Kasumi-1 (cell line): ENCODE measurements at places on chromosomes 5 and 9.

DNA sequence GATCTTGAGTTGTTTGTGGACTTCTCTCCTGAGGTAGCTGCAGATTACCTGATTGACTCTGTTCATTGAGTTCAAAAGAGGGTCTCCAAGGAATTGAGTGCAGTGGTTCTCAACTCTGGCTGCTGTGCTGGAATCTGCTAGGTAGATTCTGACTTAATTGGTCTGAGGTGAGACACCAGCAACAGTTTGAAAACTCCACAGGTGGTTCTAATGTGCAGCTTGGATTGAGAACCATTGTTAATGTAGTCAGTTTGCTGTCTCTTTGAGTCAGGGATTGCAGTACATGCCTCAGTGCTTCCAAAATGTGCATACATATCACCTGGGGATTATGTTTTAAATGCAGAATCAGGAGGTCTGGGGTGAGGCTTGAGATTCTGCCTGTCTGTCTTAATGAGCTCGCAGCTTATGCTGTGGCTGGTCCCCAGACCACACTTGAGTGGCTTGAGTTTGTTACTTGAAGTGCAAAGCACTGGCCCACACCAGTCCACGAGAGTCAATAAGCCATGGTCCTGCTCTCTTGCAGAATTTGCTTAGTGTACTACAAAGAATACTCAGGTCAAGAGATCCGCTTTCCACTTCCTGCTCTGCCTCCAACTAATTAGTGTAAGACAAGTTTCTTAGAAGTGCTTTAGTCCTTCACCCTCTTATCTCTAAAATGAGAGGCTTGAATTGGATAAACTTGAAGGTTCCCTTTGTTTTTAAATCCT lies 82.3 kb downstream of the ATG10 start:
- DNase-seq, result no peak

DNA sequence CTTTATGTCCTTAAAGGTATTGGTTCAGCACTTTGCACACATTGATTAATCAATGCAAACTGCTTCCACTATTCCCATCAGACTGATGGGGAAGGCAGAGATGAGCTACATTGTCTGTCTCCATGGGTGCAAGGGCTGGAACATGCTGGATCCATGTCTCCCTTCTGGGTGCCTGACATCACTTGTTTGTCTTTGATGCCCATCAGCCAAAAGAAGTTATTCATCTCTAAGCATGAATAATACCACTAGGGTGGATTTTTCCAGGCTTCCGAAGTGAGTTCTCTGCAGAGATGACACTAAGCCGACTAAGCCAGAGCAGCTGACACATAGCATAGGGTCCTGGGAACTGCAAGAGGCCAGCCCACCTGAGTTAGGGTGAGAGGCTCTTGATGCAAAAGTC lies 8.7 kb downstream of the FGF1 start:
- no peak for DNase-seq

DNA sequence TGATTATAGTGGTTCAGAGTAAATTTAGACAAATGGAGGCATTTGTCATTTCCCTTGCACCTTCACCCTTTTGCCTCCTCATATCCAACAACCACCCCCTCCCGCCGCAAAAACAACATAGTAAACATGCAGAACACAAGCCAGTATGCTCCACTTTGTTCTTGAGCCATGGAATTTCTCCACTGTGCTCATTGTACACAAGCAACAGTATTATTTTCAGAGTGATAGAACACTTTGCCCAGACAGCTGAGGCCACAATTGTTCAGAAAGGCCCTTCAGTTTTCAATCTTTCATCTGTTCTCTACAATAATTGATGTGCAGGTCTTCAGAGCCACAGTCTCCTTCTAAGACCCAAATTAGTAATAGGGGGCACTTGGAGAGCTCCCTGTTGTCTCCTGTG lies 272.8 kb upstream of the SLC30A5 start:
- no peak for DNase-seq

DNA sequence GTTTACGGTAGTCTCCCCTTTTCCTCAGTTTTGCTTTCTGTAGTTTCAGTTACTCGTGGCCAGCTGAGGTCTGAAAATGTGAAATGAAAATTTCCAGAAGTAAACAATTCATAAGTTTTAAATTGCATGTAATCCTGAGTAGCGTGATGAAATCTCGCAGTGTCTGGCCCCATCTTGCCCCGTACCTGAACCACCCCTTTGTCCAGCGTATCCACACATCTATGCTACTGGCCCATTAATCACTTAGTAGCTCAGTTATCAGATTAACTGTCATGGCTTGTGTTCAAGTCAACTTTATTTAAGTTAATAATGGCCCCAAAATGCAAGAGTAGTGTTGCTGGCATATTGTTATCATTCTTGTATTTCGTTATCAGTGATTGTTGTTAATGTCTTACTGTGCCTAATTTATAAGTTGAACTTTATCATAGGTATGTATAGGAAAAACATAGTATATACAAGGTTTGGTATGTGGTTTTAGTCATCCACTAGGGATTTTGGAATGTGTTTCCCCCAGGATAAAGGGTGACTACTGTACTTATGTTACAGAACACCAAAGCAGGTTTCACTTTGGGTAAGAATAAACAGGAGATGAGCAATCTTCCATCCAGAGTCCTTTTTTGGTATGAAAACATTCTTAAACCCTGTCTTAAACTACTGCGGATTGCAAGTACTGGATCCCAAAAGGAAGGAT lies 118.4 kb upstream of the KCNN2 start:
- DNase-seq, result no peak

GRCh38 chr9:26228273-26228672 lies 550.0 kb upstream of the TUSC1 start:
- no peak for DNase-seq

DNA sequence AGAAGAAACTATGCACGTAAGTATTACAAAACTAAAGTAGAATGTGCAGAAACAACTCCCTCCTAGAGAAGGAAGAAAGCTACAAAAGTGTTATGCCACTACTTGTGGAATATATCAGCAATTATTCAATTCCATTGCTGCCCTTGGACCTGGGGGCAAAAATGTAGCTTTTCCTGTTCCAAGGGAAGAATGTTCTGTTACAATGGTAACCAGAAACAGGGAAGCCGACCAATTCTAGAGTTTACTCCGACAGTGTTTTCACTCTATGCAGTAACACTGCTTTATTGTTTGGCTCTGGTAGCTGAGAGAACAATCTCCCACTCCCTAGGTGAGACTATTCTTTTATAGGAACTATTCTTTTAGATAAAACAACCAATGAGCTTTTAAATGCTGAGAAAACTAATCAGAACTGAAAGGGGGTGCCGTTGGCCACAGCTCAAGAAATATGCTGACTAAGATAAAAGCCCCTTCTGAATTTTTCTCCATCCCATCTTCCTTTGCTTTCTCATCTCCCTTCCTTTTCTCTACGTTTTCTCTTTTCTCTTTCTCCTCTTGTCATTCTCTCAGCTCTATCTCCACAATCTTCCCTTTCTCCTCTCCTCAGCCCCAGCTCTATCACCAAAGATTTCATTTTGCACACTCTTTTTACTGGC lies 54.1 kb downstream of the SLC1A3 start:
- DNase-seq, result no peak

DNA sequence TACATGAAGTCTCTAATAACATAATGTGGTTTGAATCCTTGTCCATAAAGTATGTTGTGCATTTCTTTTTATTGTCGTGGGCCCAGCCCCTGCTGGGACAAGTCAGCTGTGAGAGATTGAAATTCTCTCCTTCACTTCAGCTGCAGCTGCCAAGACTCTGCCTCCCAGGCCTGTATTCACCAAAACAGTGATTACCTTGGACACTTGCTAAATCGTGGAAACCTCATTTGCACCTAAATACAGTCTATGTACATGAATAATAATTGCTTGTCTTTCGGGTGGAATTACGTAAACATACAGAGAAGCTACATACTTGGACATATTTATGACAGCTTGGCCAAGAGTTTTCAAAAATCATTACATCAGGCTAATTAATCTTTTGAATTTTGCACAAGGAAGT lies 898.5 kb upstream of the SEMA6A start:
- no peak for DNase-seq

DNA sequence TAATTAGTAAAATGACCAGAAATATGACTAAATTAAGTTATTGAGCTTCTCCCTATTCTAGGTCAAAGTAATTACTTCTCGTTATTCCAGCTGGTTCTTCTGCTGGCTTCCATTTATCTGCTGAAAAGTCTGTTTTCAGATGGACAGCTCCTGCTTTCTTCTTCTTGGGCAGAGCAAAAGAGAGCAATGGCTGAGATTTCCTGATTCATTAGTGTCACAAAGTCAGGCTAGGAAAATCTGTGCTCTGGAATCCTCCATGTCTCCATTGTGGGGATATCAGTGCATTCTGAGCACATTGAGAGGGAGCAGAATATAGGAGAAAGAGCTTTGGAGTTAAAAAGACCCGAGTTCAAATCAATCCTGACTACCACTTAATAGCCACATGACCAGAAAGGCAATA lies 33.7 kb upstream of the NRG2 start:
- no peak for DNase-seq

- DNase-seq, result no peak
Observed at GRCh38 chr5:116440457-116441001, 134.1 kb downstream of the SEMA6A start.

DNA sequence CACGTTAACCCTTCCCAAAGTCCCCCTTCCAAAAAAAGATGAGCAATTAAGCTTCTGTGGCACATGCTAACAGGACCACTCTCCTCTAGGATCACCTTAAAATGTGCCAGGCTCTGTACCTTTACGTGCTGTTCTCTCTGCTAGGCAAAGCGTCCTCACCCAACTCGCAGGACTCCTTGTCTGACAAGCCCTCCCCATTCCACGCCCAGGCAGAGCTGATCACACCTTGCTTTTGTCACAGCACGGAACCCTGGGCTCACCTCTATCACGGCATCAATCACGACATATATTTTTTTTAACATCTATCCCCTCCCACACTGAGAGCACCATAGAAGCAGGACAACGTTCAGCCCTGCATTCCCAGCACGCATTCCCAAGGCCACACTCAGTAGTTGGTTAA lies 47.1 kb downstream of the CDK5RAP2 start:
- DNase-seq, result no peak

- no peak for DNase-seq
Observed at GRCh38 chr9:109048822-109049221, 35.5 kb upstream of the CTNNAL1 start.

- DNase-seq, result no peak
Observed at GRCh38 chr9:134324359-134325095, 1.7 kb upstream of the RXRA start.

- DNase-seq, result peak; percentile 40
Observed at GRCh38 chr5:89313804-89314588, 431.0 kb upstream of the MEF2C start.

- no peak for DNase-seq
Observed at GRCh38 chr9:94097788-94098414, 13.6 kb downstream of the PTPDC1 start.

DNA sequence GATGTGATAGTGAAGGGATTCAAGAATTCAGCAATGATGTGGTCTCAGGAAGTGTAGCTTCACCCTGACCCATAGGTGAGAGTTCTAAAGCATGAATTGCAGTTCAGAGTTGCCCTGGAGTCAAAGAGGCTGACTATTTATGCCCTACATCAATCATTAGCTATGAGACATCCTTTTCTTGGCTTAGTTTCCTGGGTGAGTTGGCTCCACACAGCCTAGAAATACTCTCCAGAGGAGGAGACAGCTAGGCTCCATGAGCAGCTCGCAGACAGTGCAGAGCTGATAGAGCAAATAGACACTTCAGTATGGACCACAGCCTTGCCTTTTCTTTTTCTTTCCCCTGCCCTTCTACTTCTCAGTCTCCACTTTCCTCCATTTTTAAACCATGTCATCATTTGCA lies 1651.8 kb downstream of the MAT2B start:
- no peak for DNase-seq

- no peak for DNase-seq
Observed at GRCh38 chr9:88757406-88758010, 222.5 kb downstream of the NXNL2 start.

GRCh38 chr5:177440990-177441780 lies 5.4 kb upstream of the PRR7 start:
- no peak for DNase-seq

DNA sequence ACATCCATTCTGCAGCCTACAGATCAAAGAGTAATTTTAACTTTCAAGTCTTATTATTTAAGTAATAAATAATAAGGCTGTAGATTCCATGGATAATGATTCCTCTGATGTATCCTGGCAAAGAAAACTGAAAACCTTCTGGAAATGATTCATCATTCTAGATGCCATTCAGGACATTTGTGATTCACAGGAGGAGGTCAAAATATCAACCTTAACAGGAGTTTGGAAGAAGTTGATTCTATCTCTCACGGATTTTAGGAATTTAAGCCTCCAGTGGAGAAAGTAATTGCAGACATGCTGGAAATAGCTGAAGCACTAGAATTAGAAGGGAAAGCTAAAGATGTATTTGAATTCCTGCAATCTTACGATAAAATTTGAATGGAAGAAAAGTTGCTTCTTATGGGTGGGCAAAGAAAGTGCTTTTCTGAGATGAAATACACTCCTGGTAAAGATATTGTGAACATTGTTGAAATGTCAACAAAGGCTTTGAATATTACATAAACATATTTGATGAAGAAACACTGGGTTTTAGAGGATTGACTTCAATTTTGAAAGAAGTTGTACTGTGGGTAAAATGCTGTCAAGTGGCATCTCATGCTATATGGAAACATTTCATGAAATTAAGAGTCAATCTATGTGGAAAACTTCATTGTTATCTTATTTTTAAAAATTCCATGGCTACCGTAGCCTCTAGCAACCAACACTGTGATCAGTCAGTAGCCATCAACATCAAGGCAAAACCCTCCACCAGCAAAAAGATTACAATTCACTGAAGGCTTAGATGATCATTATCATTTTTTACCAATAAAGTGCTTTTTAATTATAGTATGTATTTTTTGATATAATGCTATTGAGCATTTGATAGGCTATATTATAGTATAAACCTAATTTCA lies 1141.0 kb downstream of the CDH12 start:
- peak; percentile 20 for DNase-seq

- no peak for DNase-seq
Observed at GRCh38 chr9:114696814-114697544, 15.0 kb upstream of the TEX48 start.

GRCh38 chr5:112186401-112186990 lies 232.6 kb downstream of the EPB41L4A start:
- peak; percentile 73 for DNase-seq

- DNase-seq, result no peak
Observed at GRCh38 chr9:133641396-133641655, 5.2 kb downstream of the DBH start.
